ENCODE measurements at places on chromosomes 2 and 18. TPM values are rescaled to one million over a fixed set of nuclear protein-coding genes. Genes with fewer than 3 reads are reported as not detected.
A peak's percentile ranks its signal among the peaks of the same experiment; 100 is the strongest.

- no peak for DNase-seq
These were observed 14.9 kb downstream of the STAT1 start for GRCh38 chr2:190999058-190999457.

GRCh38 chr2:95388856-95389244 is 13.7 kb upstream of the FAHD2A start:
- no peak for DNase-seq

GRCh38 chr2:240624950-240625621 is at the start of gene GPR35:
TSS of gene GPR35 (plus strand) at chr2:240625480. CDS start at chr2:240629953, 4,473 bp downstream.
- peak; percentile 82 for DNase-seq

GRCh38 chr2:130966775-130967490 is 126.3 kb downstream of the FAM168B start:
- no peak for DNase-seq

DNA sequence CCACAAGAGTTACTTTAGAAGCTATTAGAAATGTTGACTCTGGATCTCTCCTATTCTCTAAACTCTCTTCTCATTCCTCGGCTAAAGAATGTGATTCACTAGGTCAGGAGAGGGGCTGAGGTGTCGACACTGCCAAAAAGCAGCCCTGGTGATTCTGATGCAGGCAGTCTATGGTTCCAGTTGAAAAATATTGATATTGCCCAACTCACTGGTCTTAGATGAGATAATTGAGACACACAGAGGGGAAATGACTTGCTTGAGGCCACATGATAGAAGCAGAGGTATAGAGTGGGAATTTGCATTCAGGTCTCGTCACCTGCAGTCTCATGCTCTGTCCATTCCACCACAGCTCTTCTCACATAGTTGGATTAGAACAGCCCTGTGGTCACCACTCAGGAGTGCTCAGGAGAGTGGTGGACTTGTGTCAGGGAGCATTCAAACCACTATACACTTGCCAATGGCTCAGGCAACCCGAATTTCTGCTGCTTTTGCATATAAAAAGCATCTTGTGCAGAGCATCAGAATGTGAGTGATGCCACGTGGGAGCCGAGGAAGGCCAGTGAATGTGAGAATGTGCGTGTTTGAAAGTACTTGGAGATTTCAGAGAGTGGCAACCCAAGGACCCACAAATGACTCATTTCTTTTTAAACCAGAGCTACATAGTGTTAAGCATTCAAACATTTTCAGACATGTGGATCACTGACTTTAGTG is 65.1 kb upstream of the CTLA4 start:
- DNase-seq: peak; percentile 71

GRCh38 chr18:79848579-79849327 is 51.0 kb downstream of the KCNG2 start:
- no peak for DNase-seq

- DNase-seq: no peak
These were observed 14.2 kb downstream of the GPATCH11 start for GRCh38 chr2:37098416-37099118.

DNA sequence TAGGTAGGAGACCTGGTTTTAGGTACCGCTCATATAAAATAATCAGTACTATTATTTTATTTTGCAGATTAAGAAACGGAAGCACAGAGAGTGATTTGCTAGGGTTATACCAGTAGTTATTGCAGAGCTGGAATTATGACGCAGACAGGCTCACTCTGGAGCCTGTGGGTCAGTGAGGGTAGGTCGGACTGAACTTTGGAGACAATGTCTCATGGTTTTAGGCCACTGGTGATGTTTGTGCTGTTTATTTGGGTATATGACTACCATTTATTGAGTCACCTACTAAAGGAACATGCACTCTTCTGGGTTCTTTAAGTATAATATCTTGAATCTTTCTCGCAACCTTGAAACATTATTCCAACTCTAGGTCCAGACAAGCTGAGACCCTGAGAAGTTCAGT is 33.5 kb upstream of the IL1R1 start:
- DNase-seq: no peak

- no peak for DNase-seq
These were observed 143.8 kb upstream of the THUMPD2 start for GRCh38 chr2:39922679-39923405.

The CFAP65 gene
- total RNA-seq: 0.26 TPM

DNA sequence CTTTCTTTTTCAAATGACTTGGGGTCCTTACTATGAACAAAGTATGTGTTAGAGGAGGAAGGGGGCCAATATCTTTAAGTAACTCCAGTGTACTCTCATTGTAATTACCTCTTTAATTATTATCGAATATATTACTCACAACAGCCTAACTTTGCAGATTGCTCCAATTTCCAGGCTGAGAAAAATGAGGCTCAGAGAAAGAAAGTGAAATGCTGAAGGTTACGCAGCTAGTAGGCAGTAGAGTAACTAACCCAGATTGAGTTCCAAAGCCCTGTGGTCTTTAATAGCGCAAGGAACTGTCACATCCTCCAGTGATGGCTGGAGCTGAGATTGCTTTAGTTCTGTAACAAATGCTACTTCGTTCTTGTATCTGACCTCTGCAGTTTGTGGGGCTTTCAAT is 2.2 kb upstream of the GYPC start:
- no peak for DNase-seq

The HRH4 gene
- not detected for total RNA-seq

- DNase-seq: no peak
These were observed 627.6 kb downstream of the CCDC85A start for GRCh38 chr2:56811401-56811800.

DNA sequence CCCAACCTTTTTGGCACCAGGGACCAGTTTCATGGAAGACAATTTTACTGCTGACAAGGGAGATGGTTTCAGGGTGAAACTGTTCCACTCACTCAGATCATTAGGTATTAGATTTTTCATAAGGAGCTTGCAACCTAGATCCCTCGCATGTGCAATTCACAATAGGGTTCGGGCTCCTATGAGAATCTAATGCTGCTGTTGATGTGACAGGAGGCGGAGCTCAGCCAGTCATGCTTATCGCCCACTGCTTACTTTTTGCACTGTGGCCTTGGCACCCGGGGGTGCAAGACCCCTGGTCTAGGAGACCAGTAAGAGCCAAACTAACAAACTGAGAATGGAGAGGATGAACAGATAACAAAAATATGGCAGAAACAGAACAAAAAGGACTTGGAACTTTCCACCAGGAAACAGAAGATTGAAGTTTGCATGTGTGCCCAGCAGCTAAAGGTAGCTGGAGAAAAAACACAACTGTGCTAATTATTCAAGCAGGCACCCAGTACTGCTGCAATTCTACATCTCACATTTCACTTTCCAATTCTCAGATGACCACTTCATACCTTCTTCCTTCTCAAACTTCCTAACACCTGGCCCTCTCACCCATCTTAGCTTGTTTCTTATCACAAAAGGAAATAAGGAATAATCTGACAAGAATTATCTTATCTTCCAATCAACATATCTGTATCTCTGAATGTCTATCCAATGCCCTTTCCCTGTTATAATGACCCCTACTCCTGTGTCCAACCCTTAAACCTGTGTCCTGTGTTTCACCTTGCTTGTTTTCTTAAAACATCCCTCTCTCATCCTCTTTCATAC is 24.8 kb downstream of the SP3 start:
- no peak for DNase-seq

- no peak for DNase-seq
These were observed 156.6 kb upstream of the NOSTRIN start for GRCh38 chr2:168645696-168646338.

DNA sequence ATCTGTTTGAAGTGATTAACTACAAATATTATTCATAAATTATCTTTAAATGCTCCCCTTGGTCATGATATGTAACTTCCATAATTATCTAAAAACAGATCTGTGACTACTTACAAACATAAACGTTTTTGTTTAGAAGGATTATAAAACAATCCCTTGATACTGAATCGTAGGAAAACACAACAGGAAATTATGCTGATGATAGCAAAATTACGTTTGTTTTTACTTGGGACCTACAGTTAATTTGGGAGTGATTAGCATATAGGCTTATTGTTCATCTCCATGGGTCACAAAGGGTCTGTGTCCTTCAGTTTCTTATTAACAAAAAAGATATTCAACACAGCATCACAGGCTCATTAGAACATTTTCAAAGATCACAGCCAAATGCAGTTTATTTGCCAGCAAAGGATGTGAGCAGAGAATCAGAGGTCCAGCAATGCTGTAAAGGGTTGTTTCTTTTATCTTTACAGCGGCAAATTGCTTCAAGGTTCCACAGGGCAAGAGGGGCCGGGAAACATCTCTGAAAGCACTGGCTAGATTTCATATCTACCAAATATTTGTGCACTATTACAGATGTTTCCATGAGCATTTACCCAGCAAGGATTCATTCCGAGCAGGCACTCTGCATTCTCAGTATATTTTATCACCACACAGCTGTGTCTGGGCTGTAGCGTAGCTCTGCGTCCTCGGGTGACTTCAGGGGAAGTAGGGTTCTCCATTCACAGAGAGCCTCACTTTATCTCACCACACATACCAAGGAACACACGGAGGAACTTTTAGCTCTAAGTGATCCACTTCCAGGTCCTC is 4.1 kb downstream of the CCDC195 start:
- DNase-seq: no peak

The OR6B3 gene
- not detected for total RNA-seq

GRCh38 chr18:5197032-5197434 is at the start of gene AKAIN1:
TSS of gene AKAIN1 (minus strand) at chr18:5197257. CDS start at chr18:5197053, 204 bp downstream.
- no peak for DNase-seq

DNA sequence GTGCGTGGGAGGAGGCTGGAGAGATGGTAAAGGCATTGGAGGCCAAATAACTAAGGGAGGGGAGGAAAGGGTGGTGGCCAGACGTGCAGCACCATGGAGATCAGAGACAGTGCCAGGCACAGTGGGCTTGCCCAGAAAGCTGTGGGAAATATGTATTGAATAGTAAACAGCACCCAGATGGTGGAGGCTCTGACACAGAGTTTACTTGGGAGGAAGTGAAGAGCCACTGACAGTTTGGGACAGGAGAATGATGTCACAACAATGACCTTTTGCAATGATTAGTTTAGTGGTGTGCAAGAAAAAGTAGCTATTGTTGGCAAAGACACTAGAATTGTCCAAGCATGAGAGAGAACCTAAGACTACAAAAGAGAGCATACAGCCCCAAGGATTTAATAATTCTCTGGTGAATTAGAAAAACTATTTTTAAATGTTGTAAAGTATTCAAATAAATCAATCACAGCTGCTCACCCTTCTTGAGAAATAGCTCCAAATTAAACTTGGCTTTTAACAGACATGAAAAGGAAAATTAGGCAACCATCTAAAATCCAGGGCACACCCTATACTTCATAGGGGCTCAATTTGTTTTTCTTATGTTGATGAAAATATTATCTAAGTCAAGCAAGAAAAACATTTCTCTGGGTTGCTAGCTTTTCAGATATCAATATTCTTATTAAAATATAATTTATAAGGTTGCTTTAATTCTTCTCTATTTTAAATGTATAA is 458.7 kb upstream of the HNRNPA3 start:
- DNase-seq: no peak

DNA sequence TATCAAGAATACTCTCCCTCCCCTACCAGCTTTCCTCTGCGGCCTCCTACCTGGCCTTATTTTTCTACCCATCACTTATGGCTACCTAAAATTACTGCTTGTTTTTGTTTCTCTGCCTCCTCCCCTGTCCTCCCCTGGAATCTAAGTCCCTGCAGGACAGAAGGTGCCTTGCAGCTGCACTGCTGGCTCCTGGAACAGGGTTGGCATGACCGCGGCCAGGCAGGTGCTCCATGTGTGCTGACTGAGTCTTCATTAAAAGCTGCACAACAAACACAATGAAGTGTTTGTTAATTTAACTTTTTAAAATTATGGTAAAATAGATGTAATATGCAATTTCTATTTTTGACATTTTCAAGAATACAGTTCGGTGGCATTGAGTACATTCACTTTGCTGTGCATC is 171.9 kb upstream of the FHL2 start:
- no peak for DNase-seq

- no peak for DNase-seq
These were observed 841.4 kb upstream of the VRK2 start for GRCh38 chr2:57205241-57205640.

- DNase-seq: no peak
These were observed 694.6 kb upstream of the ACVR2A start for GRCh38 chr2:147150241-147150635.

The TMEM200C gene
- not detected for total RNA-seq

DNA sequence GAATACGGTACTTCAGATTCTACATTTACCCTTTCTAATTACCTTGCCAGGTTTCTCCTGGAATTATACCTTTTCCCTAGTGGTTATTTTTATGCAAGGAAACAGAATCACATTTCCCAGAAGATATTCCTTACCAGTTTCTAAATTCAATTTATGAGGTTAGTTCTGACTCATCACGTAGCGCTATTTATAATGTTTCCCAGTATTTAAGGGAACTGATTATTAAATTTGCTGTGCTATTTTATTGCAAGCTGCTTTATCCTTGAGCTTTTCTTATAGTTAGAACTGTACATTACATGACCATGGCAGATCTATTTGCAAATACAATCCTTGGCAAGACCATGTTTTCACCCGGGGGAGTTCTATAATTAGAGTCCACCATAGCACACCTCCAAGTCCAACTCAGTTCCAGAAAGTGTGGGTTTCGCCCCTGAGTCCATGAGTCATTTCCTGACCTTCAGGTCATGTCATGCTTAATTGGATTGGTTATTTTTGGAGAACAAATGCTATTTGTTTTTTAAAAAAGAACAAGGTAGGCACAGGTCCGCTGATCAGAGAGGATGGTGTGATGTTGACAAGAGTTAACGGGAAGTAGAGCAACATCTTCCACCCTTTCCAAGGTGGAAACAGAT is 126.6 kb downstream of the ZNF532 start:
- DNase-seq: peak; percentile 52

DNA sequence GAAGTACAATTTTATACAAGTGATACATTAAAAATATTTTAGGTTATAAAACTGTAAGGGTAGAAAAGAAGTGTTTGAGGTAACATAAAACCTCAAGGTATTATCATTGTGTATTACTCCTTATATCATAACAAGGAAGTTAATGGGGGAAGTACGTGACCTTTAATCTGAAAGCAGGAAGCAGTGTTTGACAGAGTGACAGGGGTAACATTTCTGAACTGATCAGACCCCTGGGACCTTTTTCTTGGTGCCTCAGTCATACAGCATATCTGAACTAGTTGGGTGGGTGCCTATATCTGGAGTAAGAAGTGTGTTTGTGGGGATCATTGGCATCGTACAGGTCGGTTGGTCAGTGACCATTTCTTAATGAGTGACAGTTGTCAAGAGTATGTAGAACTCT is 43.0 kb downstream of the MALT1 start:
- no peak for DNase-seq

GRCh38 chr2:15808204-15808910 is 132.0 kb upstream of the MYCN start:
- DNase-seq: no peak

The ZNF396 gene
- total RNA-seq: 0.33 TPM

The LYG2 gene
- not detected for total RNA-seq

The ACKR3 gene
- 1.7 TPM for total RNA-seq

The TUBB8B gene
- not detected for total RNA-seq

- no peak for DNase-seq
These were observed 177.7 kb upstream of the TWIST2 start for GRCh38 chr2:238670111-238670585.

The CXCR1 gene
- total RNA-seq: not detected

DNA sequence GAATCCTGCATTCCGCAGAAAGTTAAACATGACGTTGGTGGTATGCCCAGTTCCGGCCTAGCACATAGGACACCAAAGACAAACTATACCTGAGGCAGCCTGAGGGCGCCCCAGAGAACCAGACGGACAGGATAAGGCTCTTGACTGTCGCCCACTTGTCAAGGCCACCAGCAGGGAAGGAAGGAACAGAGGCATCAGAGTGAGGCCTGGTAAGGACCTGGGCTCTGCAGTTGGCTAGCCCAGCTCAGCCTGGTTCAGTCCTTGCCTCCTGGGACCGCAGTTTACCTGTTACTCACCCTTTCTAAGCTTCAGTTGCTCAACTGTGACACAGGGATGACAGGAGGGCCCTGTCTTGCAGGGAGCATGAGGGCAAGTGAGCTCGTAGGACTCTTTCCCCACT is 82.1 kb downstream of the ACTR2 start:
- DNase-seq: no peak

Measured in A172 (cell line).